ENCODE measurements at places on chromosomes 13 and 19. TPM values are rescaled to one million over a fixed set of nuclear protein-coding genes. Genes with fewer than 3 reads are reported as not detected.

Gene CLEC4M
- total RNA-seq = not detected

Gene TPTE2
- total RNA-seq = not detected

Gene LILRB2
- 3.3 TPM for total RNA-seq

Gene MEDAG
- total RNA-seq = 36.7 TPM

Gene FAM216B
- total RNA-seq = 47.3 TPM

Gene OR7D2
- 0.21 TPM for total RNA-seq

Gene TMEM221
- total RNA-seq = 0.18 TPM

Gene ZNF780A
- 13.0 TPM for total RNA-seq

Gene CALR3
- not detected for total RNA-seq

Gene C13orf42
- not detected for total RNA-seq

Gene FCHO1
- total RNA-seq = 1.8 TPM

DNA sequence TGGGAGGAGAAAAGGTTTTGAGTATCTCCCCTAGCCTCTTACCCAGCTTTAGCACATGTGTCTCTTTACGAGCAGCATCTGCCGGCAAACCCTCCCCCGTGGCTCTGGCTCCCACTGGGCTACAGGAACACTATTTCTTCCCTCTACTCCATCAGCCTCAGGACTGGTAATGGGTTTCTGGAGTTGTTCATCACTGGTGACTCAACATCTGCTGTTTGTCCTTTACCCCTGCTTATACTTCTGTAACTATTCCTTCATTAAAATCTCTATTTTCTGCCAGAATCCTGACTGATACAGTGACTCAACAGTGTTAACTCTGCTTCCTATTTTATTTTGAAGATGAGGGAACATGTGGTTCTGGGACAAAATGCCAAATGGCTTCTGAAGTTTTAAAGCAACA, 437.3 kb upstream of the HTR2A start:
- DNase-seq = no peak

DNA sequence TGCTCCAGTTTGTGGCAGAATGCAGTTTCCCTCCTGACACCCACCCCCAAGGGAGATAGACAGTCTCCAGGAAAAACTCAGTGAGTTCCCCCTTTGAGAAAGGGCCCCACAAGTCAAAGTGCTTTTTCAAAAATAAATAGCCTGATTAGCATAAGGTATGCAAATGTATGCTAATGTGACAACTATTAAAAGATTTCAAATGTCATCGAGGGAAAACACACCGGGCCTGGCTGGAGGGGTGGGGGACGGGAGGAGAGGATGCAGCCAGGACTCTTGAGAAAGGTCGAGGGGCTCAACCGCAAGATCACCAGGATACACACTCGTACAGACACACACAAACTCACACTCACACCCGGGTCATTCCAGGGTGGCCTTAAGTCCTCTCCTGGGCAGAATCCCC, 34.3 kb upstream of the ZNRF4 start:
- no peak for DNase-seq

DNA sequence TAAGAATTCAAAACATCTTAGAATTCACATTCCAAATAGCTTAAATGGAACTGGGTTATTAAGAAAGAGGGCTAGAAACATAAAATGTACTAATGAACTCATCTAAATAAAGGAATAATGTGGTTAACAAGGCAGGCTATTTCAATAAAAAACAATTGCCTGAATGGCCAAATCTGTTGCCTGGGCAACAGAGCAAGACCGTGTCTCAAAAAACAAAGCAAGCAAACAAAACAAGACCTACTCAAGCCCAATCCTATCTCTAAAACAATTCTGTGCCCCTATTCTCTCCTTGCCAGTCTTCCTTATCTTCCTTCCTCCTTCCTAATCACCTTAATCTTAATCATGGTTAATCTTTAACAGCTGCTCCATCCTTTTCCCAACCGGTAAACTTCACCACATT, 12.1 kb downstream of the IGFL1 start:
- DNase-seq = no peak

DNA sequence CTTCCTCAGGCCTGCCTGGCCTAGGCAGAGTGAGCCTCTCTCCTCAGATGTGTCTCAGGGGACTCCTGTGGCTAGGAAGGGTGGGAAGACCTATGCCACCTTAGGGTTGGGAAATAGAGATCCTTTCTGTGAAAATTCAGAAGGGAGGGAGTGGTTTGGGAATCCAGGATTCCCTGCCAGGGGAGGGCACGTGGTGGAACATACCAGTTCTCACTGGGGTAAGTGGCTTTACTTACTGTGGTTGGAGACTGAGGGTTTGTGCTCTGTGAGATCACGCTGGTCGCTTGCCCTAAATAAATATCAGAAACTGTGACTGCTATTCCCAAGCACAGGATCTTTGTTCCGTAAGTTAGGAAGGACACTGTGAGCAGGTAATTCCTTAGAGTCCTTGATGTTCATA, 16.9 kb downstream of the CEACAM1 start:
- DNase-seq = no peak

DNA sequence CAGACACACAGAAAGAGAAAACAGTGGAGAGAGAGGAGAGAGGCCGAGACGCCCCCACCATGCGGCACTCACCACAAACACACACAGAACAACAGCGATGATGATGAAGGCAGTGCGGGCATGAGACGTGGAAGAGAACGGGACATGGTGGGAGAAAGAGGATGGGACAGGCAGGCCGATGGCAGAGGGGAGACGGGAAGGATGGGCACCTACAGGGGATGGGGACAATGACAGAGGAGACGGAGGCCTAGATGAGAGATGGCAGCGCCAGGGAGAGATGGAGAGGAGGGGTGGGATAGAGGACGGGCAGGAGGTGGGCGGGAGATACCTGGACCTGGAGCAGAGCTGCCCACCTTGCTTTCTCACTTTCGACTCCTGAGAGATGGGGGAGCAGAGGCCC, 1.1 kb upstream of the KLK14 start:
- DNase-seq = no peak

- no peak for DNase-seq
These were observed 1672.6 kb upstream of the PCDH20 start for GRCh38 chr13:63088226-63088625.

DNA sequence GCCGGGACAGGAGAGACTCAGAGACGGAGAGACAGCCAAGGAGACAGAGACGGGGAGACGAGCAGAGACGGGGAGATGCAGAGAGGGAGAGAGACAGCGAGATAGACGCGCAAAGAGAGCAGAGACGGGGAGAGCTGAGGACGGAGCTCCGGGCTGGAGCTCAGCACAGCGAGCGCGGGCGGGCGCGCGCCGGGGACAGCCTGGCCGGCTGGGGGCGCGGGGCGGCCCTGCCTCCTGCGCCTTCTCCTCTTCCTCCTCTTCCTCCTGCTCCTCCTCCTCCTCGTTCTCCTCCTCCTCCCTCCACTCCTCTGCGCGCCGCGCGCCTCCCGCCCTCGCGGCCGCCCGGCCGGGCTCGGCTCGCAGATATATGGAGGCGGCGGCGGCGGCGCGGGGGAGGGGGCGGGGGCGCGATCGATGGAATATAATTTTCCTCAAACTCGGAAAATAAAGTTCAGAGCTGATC, at the start of gene ERFL:
Gene ERFL (minus strand): TSS at position 229 of the 463 bp plus-strand sequence. CDS start 15,530 bp downstream, outside the sequence.
- no peak for DNase-seq

DNA sequence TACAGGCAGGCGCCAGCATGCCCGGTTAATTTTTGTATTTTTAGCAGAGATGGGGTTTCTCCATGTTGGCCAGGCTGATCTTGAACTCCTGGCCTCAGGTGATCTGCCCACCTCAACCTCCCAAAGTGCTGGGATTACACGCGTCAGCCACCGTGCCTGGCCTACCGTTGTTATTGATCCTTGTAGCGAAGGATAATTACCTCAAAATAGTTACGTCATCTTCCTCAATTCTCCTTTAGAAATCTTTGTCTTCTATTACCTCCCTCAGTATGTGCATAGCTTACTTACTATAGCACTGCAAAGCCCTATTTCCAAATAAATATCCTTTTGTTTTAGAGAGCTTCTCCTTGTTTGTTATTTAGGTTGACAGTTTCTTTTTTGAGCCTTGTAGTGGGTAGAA, 9.4 kb upstream of the TLE6 start:
- DNase-seq = no peak

- no peak for DNase-seq
These were observed 2861.4 kb upstream of the PCDH20 start for GRCh38 chr13:64277097-64277496.

- DNase-seq = no peak
These were observed 56.4 kb upstream of the GJB6 start for GRCh38 chr13:20288561-20288960.

GRCh38 chr19:8611877-8612806, 1.6 kb upstream of the ADAMTS10 start:
- peak; percentile 83 for DNase-seq

DNA sequence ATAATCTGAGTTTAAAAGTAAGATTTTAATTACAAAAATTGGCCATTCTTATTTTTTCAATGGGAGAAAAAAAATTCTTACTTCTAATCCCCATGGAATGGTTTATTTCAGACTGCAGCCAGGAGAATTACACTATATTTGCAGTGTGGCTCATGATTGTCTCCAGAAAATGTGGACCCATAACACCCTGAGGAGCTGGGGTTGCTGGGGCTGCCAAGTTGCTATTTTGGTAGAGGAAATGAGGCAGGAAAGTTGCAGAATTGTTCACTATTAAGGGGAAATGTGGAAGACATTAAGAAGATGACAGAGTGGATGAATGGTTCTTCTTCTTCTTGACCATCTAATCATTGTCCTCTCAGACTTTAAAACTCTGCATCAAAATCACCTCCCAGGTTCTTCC, 4.6 kb upstream of the SCEL start:
- no peak for DNase-seq

DNA sequence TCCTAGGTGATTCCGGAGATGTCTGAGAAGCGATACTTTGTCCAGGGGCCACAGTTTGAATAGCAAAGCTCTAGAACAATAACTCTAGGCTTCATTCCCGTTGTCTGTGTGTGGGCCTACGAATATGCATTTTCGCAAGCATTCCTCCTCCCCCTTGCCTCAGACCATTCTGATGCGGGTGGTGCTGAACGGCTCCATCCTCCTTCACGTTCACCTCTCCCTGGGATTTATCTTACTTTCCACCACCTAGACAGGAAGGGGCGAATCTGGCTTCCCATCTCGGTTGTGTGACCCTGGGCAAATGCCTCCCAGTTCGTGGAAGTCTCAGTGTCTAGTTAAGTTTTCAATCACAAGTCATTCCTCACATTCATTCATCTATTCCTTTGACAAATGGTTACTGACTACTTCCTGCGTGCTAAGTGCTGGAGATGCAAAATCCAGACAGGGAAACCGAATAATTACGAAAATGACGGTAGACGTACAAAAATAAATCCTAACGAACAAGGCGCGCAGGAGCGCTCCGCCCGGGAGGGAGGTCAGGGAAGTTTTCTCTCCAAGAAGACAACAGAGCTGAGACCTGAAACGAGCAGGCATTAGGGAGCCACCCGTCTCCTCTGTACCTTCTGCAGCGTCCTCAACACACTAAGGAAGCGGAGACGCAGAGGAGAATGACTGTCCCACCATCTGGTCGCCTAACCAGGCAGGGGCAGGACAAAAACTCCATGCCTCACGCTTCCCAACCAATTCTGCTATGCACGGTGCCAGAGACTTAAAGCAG, 1.3 kb upstream of the CNOT3 start:
- DNase-seq = no peak

DNA sequence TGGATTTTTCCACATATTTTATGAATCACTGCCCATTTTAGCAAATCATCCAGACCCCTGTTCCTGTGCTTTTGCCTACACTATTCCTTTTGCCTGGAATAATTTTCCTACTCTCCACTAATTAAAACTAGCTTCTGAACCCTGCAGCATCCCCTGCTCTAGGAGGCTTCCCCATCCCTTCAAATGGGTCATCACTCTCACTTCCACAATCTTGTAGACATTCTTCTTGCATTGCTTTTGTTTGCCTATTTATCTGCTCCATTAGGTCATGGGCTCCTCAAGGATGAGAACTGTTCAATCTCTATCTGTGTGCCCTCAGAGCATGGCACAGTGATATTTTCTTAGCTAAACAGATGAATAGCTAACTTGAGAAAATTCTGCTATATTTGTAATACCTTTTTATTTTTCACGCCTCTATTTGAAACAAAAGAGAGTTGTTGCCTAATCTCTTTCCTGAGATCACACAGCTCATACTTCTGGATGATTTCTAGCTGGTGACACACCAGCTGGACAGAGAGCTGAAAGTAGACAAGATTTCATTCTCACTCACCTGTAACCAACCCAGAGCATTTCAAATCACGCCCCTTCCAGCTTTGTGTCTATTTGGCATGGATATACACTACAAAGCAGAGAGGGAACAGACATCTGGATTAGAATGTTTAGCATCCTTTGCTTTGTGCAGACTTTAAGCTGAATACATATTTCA, 466.0 kb downstream of the FOXO1 start:
- DNase-seq = no peak

- DNase-seq = no peak
These were observed 351.4 kb downstream of the SLITRK5 start for GRCh38 chr13:88022431-88023208.

DNA sequence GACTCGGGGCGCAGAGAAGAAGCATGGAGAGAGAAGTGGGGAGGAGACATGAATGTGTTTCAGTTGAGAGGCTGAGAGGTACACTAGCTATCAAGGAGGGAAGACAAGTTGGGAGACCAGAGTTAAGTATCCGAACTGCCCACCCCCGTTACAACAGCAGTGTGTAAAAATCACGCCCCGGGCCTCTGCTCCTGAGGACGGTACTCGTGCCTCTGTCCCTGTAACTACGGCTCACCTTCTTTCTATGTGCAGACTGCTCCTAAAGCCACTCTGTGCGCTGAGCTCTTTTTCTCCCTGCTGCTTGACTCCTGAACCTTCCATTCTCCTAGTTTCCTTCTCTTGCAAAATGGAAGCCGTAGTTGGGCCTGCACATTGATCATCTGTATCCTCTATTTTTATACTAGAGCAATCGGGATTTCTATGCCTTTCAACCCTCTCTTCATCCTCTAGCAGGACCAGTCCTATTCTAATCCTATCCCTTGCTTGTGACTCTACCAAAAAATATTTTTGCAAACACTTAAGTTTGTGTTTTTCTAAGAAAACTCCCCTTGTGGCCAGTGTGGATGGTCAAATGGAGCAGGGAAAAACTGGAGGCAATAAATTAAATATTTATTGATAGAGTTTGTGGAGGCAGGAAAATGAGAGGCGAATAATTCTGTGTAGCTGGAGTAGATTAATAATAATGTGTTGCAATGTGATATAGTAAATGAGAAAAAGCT, 569 bp downstream of the POLR1D start:
- DNase-seq = no peak

GRCh38 chr13:105948143-105948542, 587.3 kb downstream of the EFNB2 start:
- no peak for DNase-seq

DNA sequence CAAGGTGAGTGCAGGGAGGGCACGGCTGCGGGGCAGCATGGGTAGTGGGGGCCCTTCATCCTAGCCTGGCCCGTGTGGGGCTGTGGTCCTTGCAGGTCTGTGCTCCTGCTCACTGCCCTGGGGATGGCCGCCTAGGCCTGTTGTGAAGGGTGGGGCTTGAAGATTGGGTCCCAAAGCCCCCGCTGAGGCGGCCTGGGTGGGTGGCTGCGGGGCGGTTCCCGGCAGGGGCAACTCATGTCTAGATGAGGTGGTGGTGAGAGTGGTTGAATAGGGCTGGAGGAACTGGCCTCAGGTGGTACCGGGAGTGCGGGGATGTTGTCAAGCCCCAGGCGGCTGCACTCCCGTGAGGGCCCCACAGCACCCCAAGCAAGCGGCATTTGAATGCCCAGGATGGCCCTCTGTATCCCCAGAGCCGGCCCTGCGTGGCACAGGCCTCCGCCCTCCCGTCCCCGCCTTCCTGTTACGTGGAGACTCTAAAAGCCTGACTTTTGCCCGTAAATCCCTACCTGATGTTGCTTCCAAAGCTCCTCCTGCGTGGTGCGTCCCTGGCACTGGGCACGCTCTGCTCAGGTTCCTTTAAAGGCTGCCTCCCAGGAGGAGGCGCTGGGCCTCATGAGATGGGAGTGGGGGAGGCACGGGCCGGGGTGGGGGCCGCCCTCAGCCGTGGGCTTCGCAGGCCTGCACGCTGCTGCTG, 15.0 kb downstream of the SPPL2B start:
- DNase-seq = no peak
